ENCODE measurements at places on chromosomes 13 and 19. TPM values are rescaled to one million over a fixed set of nuclear protein-coding genes. Genes with fewer than 3 reads are reported as not detected.

The CBARP gene
- total RNA-seq, result 5.6 TPM

The RDH8 gene
- not detected for total RNA-seq

The CLEC17A gene
- total RNA-seq, result not detected

The HCN2 gene
- total RNA-seq, result 0.11 TPM
